ENCODE measurements at places on chromosomes 13 and 19.

GRCh38 chr19:9700229-9700981 is 25.5 kb upstream of the ZNF562 start:
- DNase-seq: no peak

DNA sequence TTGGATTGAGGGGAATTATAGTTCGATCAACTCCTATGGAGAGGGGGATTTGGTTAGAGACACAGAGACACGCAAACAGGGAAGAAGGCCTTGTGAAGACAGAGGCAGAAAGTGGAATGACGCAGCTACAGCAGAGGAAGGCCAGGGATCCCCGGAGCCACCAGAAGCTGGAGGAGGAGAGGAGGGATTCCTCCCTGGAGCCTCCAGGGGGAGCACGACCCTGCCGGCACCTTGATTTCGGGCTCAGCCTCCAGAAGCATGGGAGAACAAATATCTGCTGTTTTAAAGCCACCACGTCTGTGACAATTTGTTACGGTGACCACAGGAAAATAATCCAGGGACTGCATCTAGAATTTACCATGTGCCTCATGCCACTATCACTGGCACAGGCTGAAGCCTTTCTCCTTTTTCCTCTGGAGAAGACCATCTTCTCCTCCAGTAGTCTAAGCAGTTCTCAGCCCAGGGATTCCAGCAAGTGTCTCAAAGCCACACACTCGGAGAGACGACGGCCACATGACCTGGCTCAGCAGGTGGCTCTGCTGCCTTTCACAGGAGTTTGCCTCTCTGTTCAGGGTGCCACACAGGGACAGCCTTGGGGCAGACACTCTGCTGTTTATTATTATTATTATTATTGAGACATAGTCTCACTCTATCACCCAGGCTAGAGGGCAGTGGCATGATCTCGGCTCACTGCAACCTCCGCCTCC is 39.9 kb upstream of the CCNE1 start:
- DNase-seq: no peak

- DNase-seq: no peak
These were observed 14.1 kb upstream of the ENOX1 start for GRCh38 chr13:43800828-43801227.

- DNase-seq: no peak
These were observed 7.1 kb downstream of the ZNF20 start for GRCh38 chr19:12133069-12133468.

GRCh38 chr13:32023096-32023495 is 8.5 kb upstream of the FRY start:
- DNase-seq: no peak

DNA sequence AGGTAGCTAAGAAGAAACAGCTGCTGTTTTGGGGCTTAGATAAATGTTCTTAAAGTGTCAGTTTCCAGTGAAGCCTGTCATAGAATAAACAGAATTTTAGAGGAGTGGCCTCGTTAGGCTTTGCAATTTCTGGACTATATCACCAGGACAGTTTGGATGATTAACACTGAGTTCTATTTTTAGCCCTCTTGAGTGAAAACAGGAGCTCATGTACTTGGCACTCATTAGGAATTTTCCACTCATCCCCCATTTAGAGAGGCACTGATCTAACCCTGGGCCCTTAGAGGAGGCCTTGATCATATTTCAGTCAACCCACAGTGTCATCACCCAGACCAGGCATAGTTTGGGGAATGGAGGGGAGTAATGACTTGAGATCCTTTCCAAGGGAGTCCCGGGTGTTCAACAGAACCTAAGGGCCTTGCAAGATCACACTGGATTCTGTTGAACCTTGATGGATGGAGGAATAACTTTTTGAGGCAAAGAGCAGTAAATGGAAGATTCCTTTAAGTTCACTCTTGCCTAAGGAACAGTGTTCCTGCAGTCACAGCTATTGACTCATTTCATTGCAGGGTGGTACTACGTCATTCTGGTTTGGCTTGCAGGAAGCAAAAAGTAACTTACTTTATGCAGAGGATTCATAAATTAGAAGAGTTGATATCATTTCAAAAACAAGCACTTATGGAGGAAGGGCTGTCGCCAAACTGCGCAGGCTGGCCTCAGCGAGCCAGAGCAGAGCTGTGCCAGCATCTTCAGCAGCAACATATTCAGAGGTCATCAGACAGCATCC is 160.2 kb downstream of the SLC7A1 start:
- DNase-seq: no peak

- DNase-seq: peak; percentile 61
These were observed at the start of gene ZNF776 for GRCh38 chr19:57746580-57747471. Gene ZNF776 (plus strand): TSS chr19:57746815. CDS start chr19:57747059, 244 bp downstream.

GRCh38 chr13:97259798-97260714 is 37.9 kb downstream of the MBNL2 start:
- no peak for DNase-seq

DNA sequence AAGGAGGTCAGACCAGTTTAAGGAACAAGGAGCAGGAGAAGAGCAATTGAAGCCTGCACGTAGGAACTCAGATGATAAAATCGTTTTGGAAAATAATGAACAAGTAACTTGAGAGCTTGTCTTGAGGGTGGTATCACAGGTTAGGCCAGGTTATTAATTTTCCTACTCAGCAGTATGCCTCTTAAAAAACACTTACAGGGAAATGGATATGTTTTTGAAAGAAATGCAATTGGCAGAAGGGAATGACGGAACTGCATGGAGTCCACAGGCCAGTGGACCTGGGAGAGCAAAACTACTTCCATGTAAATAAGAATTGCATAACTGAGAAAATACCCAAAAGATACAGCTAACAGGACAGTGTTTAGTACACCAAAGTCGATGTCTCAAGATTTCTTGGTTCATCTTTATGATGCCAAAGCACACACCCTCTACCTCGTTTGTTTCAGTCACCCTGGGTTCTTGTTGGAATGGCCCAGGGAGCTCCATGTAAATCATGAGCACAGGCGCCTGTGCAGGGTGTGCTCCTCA is 35.2 kb downstream of the MBNL2 start:
- no peak for DNase-seq

GRCh38 chr13:45306966-45307365 is 34.0 kb downstream of the TPT1 start:
- DNase-seq: no peak

DNA sequence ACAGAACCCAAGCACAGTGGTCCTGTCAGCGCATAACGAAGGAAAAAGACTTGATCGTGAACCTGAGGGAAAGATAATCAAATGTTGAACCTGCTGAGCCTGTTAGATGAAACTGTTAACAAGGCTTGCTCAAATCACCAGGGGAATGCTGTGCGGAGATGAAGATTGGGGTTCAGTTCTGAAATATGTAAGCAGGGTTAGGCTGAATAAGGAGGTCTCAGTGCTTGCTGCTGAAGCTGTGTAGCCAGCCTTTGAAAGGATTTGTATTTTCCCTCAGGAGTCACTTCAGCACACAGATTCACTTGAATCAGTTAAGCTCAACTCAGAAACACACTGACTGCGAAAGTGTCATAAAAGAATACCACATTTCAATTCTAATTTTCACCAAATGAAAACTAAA is 793.5 kb downstream of the OLFM4 start:
- no peak for DNase-seq

DNA sequence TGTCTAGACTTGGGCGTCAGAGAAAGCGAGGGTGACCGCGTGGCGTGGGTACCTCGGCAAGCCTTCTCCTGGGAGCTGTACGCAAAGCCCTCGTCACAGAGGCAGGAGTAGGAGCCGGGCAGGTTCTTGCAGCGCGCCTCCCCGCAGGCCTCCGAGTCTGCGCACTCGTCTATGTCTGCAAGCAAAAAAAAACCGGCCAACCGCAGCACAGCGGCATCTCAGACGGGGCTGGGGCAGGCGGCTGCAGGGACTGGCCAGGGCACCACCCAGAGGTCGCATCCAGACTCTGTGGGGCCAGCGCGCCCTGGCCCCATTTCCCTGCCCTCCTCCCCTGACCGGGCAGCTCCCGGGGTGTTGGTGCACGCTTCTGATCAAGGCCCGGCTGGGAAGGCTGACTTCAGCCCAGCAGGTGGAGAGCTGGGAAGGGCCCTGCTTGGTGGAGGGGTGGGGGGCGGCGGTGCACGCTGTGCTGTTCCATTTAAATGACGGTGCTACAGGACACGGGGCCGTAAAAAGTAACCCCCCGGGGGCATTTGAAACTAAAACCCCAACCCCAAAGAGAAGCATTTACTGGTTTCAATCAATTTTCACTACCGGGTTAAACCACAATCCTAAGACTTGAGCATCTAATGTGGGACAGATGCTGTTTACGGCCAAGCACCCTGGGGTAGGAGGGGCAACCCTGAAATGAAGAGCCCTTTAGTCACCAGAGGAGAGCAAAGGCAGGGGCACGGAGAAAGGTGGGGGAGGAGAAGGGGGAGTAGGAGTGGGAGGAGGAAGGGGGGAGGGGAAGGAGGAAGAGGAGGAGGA is 28.2 kb downstream of the GAS6 start:
- no peak for DNase-seq

- no peak for DNase-seq
These were observed at the start of gene SIGLEC8 for GRCh38 chr19:51458051-51458645. Gene SIGLEC8 (minus strand): TSS chr19:51458454. CDS start chr19:51458387, 67 bp downstream.

DNA sequence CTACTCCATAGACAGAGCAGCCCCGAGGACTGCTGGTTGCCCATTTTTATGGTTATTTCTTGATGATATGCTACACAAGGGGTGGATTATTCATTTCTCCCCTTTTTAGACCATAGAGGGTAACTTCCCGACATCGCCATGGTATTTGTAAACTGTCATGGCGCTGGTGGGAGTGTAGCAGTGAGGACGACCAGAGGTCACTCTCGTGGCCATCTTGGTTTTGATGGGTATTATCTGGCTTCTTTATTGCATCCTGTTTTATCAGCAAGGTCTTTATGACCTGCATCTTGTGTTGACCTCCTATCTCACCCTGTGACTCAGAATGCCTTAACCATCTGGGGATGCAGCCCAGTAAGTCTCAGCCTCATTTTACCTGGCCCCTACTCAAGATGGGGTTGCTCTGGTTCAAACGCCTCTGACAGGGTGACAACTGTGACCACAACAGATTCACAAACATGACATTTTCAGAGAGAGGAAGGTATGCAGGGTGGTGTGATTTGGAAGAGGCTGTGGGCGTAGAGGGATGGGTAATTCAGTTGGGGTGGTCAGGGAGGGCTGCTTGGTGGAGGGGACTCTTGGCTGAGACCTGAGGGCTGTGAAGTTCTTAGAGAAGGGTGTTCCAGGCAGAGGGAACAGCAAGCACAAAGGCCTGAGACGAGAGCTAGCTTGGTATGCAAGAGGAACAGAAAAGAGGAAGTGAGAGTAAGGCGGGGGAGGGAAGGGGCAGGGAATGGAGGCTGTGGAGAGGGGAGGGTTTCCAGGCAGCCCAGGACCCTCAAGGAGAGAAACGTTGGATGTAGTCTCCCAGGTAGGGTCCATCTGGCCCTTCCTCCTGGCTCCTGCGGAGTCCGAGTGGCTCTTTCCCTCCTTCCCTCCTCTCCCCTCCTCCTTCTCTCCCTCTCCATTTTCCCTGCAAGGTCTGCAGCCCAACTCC is 23.5 kb downstream of the FAM187B start:
- DNase-seq: no peak

- no peak for DNase-seq
These were observed 95.0 kb downstream of the LIG4 start for GRCh38 chr13:108120302-108120701.

- DNase-seq: no peak
These were observed 643.1 kb upstream of the ARGLU1 start for GRCh38 chr13:107211073-107211472.

GRCh38 chr13:67878376-67878775 is 648.2 kb upstream of the PCDH9 start:
- DNase-seq: no peak
